ENCODE measurements at places on chromosomes 3 and 15.

DNA sequence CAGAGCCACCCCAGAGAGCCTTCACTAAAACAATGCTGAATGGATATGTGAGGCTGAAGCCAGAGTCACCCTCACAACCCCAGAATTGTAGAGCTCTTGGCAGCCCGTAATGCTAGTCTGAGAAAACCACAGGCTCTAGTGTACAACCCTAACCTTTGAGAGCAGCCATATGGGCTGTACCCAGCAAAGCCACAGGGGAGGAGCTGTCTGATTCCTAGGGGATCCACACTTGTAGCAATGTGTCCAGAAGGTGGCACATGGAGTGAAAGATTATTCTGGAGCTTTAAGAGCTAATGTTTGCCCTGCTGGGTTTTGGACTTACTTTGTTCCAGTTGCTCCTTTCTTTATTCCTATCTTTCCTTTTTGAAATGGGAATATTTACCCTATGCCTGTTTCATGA, 626.8 kb downstream of the GRM7 start:
- no peak for DNase-seq

DNA sequence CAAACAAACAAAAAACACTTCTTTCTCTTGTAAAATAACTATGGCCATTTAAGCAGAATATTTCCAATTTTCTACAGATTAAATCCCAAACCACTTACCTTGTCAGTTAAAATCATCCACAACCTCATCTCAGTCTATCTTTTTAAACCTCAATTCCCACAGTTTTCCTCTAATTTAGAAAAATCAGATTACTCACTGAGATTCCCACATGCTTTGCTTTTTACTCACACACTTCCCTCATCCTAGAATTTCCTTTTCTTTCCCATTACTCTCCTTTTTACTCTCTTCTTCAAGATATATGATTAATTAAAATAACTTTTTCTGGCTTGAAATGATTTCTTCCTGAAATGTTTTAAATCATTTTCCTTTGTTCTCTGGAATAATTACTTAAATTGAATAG, 790.7 kb downstream of the ROBO1 start:
- no peak for DNase-seq

GRCh38 chr3:128496019-128496601, 3.1 kb upstream of the GATA2 start:
- no peak for DNase-seq

DNA sequence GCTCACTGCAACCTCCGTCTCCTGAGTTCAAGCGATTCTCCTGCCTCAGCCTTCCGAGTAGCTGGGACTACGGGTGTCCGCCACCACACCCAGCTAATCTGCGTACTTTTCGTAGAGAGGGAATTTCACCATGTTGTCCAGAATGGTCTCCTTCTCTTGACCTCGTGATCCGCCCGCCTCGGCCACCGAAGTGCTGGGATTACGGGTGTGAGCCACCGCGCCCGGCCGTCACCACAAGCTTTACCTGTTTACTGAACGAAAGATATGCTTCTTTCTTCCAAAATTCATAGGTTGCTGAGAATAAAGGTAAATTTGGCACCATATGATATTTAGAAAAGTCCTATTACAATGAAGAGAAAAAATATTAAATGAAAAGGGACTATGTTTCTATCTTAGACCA, 333.5 kb upstream of the EPHA6 start:
- DNase-seq = no peak

DNA sequence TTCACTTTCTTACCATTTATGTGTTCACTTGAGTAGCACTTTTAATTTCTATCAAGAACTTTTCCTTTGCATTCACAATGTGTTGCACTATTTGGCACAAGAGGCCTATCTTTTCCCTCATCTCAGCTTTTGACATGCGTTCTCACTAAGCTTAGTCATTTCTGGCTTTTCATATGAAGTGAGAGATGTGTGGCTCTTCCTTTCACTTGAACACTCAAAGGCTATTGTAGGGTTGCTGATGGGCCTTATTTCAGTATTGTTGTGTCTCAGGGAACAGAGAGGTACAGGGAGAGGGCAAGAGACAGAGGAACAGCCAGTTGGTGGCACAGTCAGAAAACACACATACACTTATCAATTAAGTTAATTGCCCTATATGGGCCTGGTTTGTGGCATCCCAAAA, 127.4 kb upstream of the MLF1 start:
- no peak for DNase-seq

GRCh38 chr3:127955728-127956127, 40.7 kb downstream of the KBTBD12 start:
- no peak for DNase-seq

- DNase-seq = no peak
Measured at GRCh38 chr15:68637767-68638404, 59.1 kb downstream of the CORO2B start.

DNA sequence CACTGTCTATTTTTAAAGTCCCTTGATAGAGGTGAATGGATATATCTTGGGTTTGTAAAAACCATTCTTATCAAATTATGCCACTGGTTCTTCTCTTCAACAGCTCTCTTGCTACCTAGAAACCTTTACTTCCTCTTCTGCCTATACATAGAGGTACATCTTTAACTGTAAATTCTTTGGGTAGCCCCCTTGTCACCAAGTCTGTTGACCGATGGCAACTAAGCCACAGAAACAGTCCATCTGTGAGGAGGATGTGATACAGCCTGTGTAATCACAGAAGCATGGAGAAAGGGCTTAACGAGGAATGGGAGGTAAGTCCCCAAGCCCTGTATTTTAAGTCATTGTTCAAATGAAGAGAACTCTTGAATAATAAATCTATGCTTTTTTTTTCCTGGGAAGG, 246.5 kb upstream of the MDFIC2 start:
- no peak for DNase-seq

DNA sequence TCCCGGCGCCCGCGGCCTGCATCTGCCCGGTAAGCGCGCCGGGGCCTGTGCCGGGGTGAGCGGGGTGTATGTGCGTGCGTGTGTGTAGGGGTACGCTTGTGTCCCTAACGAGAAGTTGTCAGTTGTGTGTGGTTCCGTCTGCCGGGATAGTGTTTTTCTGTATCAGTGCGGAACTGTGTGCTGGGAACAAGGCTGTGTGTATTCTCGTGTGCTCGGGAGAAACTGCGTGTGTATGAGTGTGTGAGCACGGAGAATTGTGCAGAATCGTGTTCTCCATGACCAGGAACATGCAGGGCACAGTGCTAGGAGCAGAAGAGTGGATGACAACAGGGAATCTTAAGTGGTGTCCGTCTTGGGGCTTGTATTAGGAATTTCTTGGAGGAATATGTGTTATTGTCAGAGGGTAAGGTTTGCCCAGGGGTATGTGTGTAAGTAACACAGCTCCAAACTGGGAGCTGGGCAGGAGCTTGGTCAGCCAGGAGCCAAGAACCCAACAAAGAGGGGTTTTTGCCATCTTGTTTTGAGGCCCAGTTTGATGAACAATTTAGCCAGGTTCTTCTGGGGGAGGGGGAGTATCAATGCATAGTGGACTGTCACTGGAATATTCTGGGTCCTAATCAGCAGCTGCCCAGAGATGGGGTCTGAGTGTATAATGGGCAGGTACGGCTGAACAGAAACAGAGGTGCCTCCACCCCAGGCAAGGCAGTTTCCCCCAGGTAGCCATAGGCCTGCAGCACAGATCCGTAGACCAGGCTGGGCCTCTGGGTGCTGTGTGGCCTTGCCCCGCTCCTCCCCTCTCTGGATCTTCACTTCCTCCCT, 2.1 kb downstream of the ISL2 start:
- DNase-seq = no peak

DNA sequence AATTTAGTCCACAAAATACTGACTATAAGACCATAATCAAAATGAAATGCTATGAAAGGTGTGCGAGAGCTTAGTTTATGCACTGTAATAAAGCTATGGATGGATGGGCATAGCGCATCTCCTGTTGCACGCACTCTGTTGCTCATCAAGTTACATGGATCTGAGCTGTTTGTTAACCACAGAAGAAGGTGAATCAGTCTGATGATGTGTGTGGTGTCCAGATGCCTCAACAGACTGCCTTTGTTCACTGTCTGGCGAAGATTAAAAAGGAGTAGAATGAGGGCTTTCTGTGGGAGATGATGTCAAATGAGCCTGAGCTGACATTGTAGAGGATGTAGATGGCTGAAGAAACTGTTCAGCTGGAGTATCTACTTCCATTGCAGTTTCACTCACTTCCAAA, 36.1 kb downstream of the NSMCE3 start:
- DNase-seq = no peak

DNA sequence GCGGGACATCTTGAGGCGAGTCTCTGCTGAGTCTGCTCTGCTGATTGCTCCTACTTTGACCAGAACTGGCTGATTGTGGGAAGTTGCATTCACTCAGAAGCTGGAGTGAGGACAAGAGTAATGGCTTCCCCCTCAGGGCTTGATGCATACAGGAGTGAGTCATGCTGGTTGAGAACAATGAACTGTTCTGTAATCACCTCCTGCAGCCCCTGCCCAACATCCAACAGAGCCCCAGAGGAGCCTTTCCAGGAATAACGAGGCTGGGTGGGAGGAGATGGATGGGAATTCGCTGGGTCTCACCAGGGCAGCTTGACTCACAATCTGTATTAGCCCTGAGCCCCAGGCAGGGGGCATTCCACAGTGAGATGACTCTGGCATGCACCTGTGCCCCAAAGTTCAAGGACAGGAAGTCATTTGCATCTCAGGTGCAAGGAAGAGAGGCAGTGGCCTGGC, 85.0 kb downstream of the RAB11A start:
- DNase-seq = peak; percentile 42

DNA sequence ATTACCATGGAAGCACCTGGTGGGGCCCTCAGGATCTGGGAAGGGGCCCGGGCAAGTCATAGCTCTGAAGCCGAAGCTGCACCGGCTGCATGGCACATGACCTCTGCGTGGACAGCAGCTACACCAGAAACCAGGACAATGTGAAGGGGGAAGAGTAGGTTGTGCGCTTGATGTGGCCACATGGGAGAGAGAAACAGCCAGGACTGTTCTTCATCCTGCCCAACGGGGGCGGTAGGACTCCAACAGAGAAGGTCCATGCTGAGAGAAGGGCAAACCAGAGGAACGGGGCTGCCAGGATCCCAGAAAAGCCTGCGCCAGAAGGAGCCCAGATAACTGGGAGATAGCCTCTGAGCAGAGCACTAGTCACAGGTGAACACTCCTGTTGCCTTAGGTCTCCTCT, 54.9 kb upstream of the PRR20G start:
- DNase-seq = no peak

DNA sequence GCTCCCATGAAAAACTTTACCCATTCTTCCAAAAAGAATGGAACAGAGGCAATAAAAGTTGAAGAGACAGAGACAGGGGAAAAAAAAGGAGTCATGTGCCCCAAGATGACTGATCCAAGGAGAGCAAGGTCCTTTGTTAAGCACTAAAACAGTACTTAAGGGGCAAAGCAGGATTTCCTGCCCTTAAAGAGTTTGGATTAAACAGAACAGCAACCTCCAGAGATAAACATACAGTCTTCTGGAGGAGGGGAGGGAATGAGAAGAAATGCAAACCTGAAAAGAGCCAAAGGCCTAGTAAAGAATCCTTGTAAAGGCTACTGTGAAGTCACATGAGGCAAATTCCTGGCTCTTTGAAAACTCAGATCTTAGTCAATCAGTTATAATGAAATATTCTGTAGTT, 38.2 kb downstream of the SHQ1 start:
- no peak for DNase-seq

DNA sequence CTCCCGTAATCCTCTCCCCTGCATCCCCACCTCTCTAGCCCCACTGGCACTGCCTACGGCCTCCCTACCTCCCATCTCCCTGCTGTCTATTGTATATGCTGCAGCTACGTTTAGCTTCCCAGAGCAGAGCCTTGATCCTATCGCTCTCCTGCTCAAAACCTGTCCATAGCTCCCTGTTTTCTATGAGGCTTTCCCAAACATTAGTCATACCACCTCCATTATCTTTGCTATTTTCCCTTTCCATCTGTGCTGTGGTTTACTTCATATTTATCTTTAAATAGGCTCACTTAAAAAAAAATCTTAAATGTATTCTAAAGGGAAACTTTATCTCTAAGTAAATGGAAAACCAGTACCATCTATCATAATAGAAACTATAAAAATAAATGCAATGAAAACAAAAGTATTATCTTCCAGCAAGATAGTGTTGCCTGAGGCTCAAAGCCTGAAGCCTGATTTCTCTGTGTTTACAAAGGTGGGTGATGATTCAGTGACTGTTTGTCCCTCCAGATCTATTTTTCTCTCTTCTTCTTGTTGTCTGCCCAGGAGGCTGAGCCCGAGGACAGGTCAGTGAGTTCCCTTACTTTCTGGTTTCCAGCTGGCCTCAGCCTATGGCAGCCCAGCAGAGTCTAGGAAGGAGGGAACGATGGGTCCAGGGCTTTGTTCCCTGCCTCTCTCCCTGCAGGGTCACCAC, 397.1 kb upstream of the CFAP20DC start:
- no peak for DNase-seq

DNA sequence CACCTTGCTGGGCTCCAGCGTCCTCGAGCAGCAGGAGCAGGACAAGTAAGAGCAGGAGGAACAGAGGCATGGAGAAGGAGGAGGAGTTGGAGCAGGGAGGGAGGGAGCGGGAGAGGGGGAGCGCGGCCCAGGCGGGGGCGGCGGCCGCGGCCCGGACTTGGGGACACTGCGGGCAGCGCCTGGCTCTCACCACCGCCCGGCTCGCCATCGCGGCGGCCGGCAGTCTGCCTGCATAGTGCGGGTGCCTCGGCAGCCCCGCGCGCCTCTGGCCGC, 440 bp downstream of the DCBLD2 start:
- DNase-seq = peak; percentile 32

- no peak for DNase-seq
Measured at GRCh38 chr3:123291404-123291803, 89.7 kb downstream of the SEC22A start.

GRCh38 chr3:184717399-184717983, 5.6 kb upstream of the MAGEF1 start:
- DNase-seq = no peak

DNA sequence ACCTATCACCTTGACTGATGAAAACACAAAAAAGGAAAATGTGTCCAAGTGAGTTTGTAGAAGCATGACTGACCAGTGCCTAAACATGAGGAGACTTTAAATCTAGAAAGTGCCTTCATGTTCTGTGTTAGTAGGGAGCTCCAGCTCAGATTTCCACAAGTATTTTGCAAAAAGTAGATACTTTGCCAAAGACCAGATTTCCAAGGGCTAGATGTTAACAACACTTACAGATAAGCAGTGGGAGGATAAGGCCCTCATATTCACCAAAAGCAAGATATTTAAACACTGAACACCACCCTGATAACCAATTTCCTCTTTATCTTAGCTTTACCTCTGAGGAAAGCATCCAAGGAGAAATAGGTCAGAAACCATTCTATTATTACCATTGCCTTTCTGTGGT, 91.0 kb downstream of the MYO5A start:
- no peak for DNase-seq

DNA sequence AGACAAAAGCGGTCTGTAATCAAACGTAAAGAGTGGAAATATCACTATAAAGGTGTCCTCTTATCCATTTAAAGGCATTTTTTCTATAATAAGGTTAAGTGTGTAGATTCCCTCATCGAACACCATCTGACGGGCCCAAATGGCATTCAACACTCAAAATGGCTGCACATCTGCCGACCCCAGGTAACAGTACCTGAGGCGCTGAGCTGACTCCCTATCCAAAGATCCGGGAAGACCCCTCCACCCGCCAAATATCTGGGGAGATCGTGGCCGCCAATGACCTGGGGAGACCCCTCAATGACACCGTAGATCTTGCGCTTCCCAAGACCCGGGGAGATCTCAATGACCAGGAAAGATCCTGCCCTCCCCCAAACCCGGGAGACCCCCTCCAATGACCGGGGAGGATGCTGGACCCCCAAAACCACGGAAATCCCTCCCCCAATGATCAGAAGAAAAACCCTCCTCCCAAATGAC, 476 bp downstream of the IP6K2 start:
- no peak for DNase-seq

All from NCI-H774 (cell line).